ENCODE measurements at places on chromosomes 11 and 22.

- no peak for DNase-seq
Measured at GRCh38 chr11:69416762-69417698, 64.4 kb upstream of the LINC01488 start.

GRCh38 chr11:4704790-4705334 is 278 bp downstream of the MMP26 start:
- no peak for DNase-seq

DNA sequence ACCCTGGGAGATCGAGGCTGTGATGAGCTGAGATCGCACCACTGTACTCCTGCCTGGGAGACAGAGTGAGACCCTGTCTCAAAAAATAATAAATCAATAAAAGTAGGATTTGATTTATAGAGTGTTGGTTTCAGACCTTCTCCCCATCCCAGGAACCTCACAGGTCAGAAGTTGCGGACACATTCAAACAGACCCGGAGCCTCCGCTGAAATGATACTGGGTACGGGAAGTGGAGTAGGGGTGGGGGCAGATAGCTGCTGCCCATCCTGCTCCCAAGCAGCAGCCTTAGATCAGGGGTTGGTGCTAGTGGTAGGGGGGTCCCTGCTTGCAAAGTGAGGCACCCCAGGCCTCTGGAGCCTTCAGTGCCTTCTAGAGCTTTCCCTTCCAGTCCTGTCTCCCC is 7.8 kb downstream of the PRDM11 start:
- no peak for DNase-seq

DNA sequence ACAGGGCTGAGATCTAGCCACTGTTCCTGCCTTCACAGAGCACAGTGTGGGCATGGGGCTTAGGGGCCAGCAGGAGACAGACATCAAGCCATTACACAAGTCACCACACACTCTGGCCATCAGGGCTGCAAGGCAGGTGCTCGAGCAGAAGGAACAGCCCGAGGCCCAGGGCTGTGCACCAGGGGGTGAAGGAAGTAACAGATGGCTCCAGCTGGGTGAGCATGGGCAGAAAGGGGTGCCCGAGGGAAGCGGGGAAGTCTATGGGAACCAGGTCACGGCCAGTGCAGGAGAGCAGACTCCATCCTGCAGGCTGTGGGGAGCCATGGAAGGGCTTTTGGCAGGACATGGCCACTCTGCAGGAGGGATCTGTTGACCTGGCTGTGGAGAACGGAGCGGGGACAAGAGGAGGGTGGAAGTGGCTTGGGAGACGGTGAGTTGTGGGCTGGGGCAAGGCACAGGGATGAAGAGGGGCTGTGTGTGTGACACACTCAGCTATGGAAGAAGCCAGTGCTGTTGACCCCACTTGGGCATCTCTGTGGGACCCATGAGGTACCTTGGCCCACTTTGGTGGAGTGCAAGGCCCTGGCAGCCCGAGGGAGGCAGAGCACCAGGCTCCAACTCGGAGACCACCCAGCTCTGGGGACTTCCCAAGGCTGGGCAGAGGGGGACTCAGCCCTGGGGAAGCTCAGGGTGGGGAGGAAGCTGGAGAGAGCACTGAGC is 3.6 kb downstream of the C11orf68 start:
- no peak for DNase-seq

DNA sequence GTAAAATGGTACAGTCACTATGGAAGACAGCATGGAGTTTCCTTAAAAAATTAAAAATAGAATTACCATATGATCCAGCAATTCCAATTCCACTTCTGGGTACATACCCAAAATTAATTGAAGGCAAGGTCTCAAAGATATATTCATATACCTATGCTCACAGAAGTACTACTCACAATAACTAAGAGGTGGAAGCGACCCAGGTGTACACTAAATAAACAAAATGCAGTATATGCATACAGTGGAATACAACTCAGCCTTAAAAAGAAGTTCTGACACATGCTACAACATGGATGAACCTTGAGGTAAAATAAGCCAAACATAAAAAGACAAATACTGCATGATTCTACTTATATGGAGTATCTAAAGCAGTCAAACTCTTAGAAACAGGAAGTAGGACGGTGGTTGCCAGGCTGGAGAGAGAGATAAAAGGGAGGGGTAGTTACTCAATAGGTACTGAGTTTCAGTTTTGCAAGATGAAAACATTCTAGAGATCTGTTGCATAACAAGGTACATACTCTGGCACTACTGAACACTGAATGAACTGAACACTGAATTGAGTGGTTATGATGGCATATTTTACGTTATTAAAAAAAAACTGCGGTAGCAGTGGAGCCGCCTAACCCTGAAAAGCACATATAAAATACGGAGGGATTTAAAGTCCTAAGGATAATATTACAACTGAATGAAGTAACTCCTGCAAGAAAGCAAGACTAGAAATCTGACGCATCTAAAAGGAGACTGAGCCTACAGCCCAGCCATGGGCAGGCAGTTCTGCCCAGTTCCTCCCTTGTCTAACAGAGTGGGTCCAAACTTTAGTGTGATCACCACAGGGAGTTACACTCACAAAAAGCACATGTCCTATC is 12.8 kb downstream of the DGCR2 start:
- no peak for DNase-seq

GRCh38 chr11:3164552-3165151 is 458 bp downstream of the OSBPL5 start:
- DNase-seq: no peak

DNA sequence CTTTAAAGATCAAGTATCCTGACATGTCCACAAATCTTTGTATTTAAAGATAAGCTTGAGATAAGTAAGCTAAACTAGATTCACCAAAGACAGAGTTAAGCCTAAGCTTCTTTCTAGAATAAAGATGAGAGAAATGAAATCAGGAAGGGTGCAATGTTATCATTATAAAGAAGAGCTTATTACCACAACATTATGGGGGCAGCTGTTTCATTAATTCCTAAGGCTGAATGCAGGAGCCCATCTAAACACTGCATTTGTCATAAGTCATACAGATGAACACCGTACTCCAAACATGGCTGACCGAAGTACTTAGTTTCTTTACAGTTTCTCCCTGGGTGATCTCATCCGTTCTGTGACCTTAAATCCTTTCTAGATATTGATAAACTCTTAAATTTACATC is 16.3 kb downstream of the FDX1 start:
- DNase-seq: no peak

DNA sequence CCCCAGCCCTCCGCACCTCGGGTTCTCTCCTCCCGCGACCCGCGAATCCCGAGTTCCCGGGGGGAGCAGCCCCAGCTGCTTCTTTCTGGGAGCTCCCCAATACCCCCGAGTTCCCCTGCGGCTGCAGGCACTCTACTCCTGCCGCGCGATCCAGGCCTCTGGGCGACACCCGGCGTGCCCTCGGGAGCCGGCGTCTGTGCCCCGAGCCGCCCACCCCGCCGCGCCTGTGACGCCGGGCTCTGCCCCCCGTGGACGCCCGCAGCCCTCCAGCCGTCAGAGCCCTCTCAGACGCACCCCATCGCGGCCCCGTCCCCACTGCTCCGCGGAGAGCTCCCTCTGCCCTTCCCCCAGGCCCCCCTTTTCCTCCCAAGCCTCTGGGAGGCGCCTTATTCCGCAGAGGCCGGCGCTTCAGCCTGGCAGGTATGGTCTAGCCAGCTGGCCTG is 422 bp downstream of the GLB1L2 start:
- no peak for DNase-seq

- no peak for DNase-seq
Measured at GRCh38 chr11:121870206-121871045, 245.6 kb downstream of the BLID start.

GRCh38 chr11:127493330-127494022 is 492.9 kb upstream of the KIRREL3 start:
- DNase-seq: no peak

GRCh38 chr22:32080904-32081303 is 37.8 kb downstream of the SLC5A1 start:
- DNase-seq: no peak

GRCh38 chr11:126405374-126405773 is 49.9 kb downstream of the ST3GAL4 start:
- no peak for DNase-seq

Measured in stimulated activated CD8-positive, alpha-beta memory T cell treated with anti-CD3 and anti-CD28 coated beads, Interleukin-15, amount 100 ng/mL, for 48 hours (primary cell).